ENCODE measurements at places on chromosomes 1 and 21.

DNA sequence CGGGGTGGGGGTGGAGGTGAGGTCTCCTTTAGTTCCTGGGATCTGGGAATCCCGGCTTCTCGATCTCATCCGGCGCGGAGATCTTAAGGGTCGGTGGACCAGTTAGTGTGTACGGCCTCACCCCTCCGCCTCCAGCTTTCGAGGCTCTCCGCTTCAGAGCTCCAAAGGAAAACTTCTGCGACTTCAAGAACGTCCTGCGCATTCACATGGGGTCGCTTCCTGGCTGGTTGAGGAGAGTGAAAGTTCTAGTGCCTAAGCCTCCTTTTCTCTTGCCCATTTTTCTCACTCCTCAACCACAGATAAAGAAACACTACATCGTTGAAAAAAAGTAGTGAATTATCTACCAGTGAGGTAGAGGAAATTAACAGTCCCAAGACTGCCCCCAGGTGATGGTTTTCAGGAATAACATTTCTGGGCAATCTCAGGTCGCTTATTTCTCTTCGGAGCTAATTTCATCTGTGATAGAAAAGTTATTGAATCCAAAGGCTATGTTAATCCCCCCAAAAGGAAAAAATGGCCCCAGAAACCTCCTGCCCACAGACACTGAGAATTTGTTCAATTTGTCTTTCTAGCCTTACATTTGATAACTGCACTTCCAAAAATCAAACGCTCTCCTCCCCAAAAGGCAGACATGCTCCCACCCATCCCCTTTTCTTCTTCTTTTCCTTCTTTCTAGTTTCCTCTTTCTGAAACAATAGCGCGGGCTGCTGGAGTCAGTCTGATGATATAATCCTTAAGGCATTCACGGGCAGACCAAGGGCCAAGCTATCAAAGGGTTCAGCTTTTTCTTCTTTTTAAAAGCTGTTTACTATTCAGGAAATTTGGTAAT is 20.6 kb upstream of the TBX15 start:
- peak; percentile 52 for DNase-seq

GRCh38 chr1:224671076-224671475 is 55.0 kb downstream of the CNIH3 start:
- no peak for DNase-seq

- DNase-seq: peak; percentile 77
Observed at GRCh38 chr1:244371242-244372141, 80.2 kb downstream of the ADSS2 start.

DNA sequence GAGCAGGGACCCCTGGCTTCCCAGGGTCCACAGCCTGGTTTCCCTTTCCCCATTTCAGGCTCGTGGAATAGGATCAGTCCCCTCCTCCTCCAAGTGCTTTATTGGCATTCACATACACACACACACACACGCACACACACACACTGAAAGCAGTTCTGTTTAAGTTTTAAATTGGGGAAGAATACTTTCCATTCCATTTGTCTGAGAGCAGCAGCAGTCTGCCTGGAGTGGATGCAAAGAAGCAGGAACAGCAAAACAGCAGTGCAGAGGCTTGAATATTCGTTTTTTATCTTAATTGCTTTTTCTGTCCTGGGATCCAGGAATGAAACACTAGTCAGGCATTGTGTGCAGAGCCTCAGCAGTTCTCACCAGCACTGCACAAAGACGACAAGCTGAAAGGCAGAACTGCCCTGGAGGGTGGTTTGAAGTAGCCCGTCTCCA is 7.1 kb downstream of the CYB561D1 start:
- no peak for DNase-seq

DNA sequence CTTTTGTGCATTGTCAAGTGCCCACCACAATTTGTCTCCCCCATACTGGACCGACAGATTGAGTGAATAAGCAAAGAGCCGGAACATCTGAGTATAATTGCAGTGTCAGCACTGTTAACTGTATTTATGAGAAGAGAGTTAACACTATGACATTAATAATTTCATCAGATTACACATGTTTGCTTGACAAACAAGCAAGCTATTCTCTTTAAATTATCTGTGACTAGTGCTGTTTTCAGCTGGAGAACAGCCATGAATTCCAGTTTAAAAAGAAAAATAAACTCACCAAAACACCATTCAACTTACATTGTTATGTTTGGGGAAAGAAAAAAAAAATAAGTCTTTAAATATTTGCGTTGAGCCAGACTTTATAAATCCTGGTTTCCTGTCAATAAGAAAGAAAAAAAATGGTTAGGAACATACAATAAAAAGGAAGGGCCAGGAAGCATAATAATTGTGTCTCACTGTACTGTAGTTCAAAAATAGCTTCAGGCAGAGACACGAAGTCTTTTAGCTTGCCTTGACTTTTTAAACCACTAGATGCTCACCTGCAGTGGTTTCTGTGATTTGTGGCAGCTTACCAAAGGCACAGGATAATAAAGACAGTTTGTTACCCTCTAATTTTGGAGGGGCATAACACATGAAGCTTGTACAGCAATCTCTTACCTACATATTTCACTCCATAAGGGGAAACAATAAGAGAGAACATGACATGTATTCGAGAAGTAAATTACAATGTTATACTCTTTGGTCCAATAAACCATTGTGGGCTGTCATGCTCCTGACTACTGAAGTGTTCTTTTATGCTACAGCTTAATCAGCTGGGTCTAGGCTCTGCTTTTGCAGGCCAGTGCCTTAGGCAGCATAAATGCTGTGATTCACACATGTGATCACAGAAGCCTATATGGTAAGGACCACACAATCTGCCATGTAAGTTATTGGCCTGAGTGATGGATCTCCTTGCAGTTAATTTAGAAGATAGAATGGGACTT is 302.0 kb upstream of the ADGRL2 start:
- DNase-seq: no peak

DNA sequence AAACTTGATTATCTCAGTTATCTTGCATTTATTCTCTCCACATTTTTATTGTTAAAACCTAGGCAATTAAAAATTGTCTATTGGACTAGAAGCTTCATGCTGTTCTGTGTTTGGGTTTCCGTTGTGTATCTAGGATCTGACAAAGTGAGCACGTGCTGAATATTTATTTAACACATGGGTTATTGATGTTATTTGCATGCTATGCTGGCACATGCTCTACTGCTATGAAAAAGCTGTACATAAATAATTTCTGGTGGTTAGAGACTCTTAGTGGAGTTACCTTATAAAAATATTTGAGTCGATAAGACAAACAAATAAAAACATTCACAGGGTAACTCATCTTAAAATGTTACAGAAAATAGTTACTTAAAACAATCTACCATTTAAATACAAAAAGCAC is 1769.7 kb downstream of the MRPL39 start:
- no peak for DNase-seq

DNA sequence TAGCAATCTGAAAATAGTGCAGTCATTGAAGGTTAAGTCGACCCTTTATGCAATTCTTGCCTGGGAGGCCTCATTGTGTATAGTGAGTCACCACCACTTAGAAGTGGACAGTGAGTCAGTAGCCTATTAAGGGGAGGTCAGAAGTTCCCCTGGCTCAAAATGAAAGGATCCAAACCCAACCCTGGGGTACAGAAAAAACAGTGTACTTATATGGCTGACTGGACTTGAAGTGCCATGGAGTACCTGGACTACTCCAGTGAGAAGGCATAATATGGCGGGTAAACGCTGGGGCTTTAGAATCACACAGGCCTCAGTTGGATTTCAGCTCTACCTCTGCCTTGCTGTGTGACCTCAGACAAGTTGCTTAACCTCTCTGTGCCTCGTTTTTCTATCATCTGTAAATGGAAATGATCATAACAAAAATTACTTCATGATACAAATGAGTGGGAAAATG is 2.2 kb upstream of the BCL9 start:
- DNase-seq: peak; percentile 96

GRCh38 chr1:22487781-22488180 is 36.1 kb downstream of the ZBTB40 start:
- DNase-seq: no peak

- DNase-seq: no peak
Observed at GRCh38 chr1:94463056-94463764, 45.0 kb downstream of the ABCD3 start.

DNA sequence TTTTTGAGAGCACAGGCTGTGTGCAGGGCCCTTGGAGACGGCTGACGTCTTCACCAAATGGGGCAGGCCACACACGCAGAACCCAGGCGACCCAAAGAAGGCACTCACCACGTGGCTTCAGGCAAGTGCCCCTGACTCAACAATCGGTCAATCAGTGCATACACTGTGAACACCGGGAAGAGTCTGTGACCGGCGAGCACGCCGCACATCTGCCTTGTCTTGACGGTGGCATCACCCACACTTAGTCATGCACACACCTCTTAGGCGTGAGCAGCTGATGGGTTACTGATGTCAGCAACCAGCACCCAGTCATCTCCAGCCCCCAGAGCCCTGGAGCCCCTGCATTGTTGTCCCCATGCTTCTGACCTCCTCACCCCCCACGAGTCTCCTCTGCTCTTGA is 4.9 kb upstream of the LRRC3 start:
- no peak for DNase-seq

- no peak for DNase-seq
Observed at GRCh38 chr1:48643193-48643592, 133.5 kb downstream of the BEND5 start.

GRCh38 chr1:165928075-165928731 is 100.8 kb downstream of the UCK2 start:
- DNase-seq: peak; percentile 82

DNA sequence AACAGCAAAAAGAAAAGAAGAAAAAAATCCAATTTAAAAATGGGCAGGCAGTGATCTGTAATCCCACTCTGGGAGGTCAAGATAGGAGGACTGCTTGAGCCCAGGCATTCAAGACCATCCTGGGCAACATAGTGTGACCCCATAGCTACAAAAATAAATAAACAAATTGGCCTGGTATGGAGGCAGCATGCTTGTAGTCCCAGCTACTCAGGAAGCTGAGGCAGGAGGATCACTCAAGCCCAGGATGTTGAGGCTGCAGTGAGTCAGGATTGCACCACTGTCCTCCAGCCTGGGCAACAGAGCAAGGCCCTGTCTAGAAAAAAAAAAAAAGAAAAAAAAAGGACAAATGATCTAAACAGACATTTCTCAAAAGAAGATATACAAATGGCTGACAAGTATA is 99.6 kb downstream of the EIF4G3 start:
- DNase-seq: peak; percentile 67

- DNase-seq: peak; percentile 40
Observed at GRCh38 chr1:30649321-30649991, 73.9 kb downstream of the MATN1 start.

DNA sequence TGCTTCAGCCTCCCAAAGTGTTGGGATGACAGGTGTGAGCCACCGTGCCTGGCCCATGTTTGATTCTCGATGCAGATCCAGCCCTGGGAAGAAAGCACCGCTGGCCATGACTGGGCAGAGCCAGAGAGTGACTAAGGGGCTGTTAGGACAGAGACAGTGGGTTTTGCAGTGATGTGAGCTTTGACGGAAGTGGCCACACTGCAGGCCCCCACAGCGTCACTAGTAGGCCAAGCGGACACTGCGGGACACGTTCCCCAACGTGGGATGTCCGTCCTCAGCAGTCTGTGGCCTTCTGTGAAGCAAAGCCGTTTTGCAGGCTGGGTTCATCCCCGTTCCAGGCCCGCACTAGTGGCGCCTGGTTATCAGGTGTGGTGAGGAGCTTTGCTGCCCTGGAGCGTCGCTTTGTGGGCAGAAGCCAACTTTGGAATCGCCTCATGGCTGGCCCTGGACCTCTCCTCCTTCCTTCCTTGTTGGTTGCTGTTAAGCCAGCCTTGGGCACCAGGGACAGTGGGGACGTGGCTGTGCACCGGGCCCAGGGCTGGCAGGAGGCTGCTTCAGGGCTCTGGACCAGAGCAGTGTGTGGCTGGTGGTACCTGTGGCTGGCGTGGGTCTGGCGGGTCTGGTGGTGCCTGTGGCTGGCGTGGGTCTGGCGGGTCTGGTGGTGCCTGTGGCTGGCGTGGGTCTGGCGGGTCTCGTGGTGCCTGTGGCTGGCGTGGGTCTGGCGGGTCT is 41.2 kb downstream of the SKI start:
- no peak for DNase-seq

- DNase-seq: no peak
Observed at GRCh38 chr1:54252371-54252936, 52.5 kb downstream of the MRPL37 start.

DNA sequence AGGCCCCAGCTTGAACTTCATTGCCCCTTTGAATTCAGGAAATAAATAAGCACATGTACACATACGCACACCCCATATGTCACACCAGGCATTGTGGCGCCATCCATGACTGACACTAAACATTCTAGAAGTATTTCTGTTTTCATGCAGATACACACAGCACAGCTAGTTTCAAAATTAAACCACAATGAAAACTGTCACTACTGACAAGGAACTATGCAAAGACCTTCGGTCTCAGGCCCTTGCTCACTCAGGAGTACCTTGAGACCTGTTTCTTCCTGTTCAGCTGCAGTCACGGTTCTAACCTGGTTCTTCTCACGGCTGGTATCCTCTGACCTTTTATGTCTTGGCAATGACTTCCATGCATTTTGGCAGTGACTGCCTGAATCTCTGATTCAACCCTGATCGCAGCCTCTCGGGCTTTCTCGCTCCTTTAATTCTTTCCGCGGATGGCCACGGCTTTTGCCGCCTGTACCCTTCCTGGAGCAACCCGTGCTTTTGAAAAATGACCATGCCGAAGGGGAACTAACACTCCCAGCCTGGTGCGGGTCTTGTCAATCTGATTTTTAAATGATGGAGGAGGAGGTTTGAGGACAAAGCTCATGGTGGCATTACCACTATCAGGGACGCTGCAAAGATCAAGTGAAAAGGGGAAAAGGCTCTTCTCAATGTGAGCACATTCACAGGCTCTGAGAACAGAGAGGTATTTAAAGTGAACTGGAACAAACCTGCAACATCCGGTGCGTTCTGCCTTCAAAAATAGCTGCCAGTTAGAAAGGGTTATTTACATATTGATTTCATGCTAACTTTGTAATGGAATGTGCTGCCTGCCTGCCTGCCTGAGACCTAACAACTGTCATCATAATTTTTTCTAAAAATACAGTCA is 384.6 kb downstream of the RRAGC start:
- DNase-seq: no peak

DNA sequence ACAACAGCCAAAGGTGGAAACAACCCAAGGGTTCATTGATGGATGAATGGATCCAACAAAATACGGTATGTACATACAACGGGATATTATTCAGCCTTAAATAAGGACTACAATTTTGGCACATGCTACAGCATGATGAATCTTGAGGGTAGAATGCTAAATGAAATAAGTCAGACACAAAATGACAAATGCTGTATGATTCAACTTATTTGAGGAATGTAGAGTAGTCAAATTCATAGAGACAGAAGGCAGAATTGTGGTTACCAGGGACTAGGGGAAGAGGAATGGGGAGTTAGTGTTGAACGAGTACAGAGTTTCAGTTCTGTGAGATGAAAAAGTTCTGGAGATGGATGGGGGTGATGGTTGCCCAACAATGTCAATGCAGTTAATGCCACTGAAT is 118.0 kb upstream of the PAXBP1 start:
- DNase-seq: no peak

GRCh38 chr1:1925437-1926345 is 6.6 kb upstream of the TMEM52 start:
- no peak for DNase-seq

GRCh38 chr1:244210884-244211558 is 159.9 kb downstream of the ZBTB18 start:
- DNase-seq: peak; percentile 66

All from MCF 10A (cell line).